Activated CD4-positive, alpha-beta T cell treated with anti-CD3 and anti-CD28 coated beads, Interleukin-2, amount 10 ng/mL, durations not matched to agents 24 days and 14 days (primary cell): ENCODE measurements at places on chromosomes 12 and 14. TPM values are rescaled to one million over a fixed set of nuclear protein-coding genes. Genes with fewer than 3 reads are reported as not detected.
A peak's percentile ranks its signal among the peaks of the same experiment; 100 is the strongest.

GRCh38 chr12:94433744-94434143 lies 25.9 kb downstream of the CEP83 start:
- H3K4me1 ChIP-seq = peaks cover 23% of the 10 kb centered on the region
- H3K36me3 ChIP-seq = peaks cover 43% of the 10 kb centered on the region
- no peak overlapping the region for H3K27ac ChIP-seq
- H3K27me3 ChIP-seq = no peaks in the 10 kb centered on the region
- no peak overlapping the region for H3K4me3 ChIP-seq
- DNase-seq = no peak

DNA sequence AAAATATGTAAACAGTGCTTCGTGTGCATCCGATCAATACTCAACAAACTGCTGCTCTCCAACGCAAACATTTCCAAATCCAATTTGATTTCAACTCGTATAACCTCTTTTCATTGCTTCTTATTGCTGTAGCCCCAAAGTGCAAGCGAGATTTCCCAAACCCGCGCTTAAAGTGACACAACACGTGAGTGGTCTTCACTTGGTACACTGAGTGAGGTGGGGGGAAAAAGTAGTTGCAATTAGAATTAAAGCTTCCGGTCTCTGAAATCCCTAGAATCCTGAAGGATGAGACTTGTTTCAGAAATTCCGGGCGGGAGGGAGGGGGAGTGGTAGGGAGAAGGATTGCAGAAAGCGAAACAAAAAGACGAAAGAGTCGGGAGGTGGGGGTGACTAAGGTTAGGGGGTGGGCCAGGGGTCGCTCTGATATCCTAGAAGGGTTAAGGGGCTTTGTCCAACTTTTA lies 387.5 kb downstream of the BCAT1 start:
- H3K36me3 ChIP-seq = no peaks in the 10 kb centered on the region
- H3K4me1 ChIP-seq = peaks cover 18% of the 10 kb centered on the region
- peaks cover 61% of the 10 kb centered on the region for H3K27me3 ChIP-seq
- DNase-seq = no peak
- H3K4me3 ChIP-seq = peak overlapping the region; percentile 93

DNA sequence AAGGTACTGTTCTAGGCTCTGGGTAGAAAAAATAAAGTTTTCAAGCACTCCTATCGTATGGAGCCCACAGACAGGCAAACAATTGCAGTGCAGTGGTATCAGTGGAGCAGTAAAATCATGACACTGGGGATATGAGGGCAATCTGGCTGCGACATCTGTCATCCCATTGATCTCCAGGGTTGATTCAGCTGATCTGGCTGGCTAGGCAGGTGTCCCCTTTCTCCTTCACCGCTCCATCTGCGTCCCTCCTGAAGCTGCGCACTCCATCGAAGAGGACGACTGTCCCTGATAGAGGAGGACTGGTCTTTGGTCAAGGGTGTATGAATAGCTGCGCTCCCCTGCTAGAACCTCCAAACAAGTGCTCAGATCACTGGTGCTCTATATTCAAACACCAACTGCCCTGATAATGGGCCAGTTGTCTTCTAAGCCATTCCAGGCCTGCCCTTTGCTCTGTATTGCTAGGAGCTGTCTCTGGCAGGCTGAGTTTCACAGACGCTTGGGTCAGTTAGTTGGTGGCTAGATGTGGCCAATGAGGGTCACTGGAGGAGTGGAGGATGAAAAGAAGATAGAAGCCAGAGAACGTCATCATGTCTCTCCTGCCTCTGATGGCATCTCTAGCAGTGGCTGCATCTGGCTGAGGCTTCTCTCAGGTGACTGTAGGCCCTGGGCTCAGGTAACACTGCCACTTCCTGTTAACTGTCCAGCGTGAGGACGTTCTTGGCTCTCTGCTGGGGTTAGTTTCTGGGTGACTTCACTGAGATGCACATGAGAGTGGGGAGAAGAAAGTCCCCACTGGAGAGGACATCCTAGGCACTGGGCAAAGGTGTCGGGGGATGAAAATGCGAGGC lies 205.0 kb upstream of the FOXN3 start:
- DNase-seq = peak; percentile 59
- H3K4me3 ChIP-seq = peak overlapping the region; percentile 95
- H3K4me1 ChIP-seq = peaks cover 51% of the 10 kb centered on the region
- H3K27ac ChIP-seq = peak overlapping the region; percentile 97

- no peak for DNase-seq
- no peaks in the 10 kb centered on the region for H3K27me3 ChIP-seq
Measured at GRCh38 chr12:22628228-22628627, 3.3 kb downstream of the ETNK1 start.

DNA sequence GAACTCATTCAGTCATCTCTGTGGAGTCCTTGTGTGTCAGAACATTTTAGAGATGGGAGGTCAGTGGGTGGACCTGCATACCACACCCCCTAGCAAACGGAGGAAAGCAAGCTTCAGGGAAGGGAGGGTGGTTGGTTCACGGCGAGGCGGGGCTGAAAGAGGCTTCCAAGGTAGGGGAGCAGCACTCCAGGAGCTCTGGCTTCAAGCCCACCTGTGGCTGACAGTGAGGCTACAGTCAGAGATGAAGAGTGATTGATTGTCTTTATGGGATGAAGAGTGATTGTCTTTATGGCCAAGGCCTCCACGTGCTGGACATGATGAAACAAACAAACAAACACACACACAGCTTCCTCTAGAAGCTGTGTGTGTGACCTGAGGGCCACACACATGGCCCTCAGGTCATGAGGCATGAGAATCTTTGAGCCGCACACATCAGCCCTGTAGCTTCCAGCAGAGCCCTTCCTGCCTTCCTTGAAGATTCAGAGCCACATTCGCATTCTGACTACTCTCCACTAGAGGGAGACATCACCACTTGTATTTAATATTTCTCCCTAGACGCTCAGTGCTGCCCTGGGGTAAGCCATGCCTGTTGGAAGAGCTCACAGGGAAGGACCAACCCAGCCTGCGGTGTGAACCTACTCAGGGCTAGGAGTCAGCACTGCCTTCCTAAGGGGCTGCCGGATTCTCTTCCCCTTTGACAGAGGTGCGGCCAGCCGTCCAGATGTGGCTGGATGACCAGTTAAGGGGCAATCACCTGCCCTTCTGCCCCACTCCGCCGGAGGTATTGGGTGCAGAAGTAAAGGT lies 54.4 kb upstream of the KCNA1 start:
- peaks cover 25% of the 10 kb centered on the region for H3K27me3 ChIP-seq
- H3K4me3 ChIP-seq = no peak overlapping the region
- DNase-seq = peak; percentile 90

- H3K4me1 ChIP-seq = no peaks in the 10 kb centered on the region
- peaks cover 7% of the 10 kb centered on the region for H3K36me3 ChIP-seq
- no peak overlapping the region for H3K4me3 ChIP-seq
- no peak overlapping the region for H3K27ac ChIP-seq
- H3K27me3 ChIP-seq = no peaks in the 10 kb centered on the region
Measured at GRCh38 chr12:66367015-66367667, 64.8 kb downstream of the HELB start.

CEBPE gene
- 0.35 TPM in 1 of 2 replicates, not detected in the other for total RNA-seq

CCDC38 gene
- total RNA-seq = not detected in 2 replicates

PLEKHG7 gene
- total RNA-seq = not detected in 2 replicates
